Osteoblast (primary cell): ENCODE measurements at places on chromosomes 5 and 9. TPM values are rescaled to one million over a fixed set of nuclear protein-coding genes. Genes with fewer than 3 reads are reported as not detected.

The RPS14 gene
- total RNA-seq = 1,720 and 2,211 TPM in 2 replicates

The MIGA2 gene
- 21.2 and 22.4 TPM in 2 replicates for total RNA-seq

The DOCK8 gene
- total RNA-seq = under 0.01 TPM in 2 replicates

- H3K36me3 ChIP-seq = no peaks in the 10 kb centered on the region
- no peak for DNase-seq
- H3K4me1 ChIP-seq = peaks cover 40% of the 10 kb centered on the region
- no peak overlapping the region for H3K4me3 ChIP-seq
- H3K27ac ChIP-seq = peak overlapping the region; percentile 95
Observed at GRCh38 chr5:59065554-59065953, 482.7 kb downstream of the RAB3C start.

- no peaks in the 10 kb centered on the region for H3K4me1 ChIP-seq
- no peaks in the 10 kb centered on the region for H3K36me3 ChIP-seq
- H3K27ac ChIP-seq = no peak overlapping the region
- no peak overlapping the region for H3K4me3 ChIP-seq
- no peak for DNase-seq
Observed at GRCh38 chr5:97124335-97124734, 18.1 kb downstream of the LIX1 start.

GRCh38 chr9:92739346-92739970 lies 25.2 kb downstream of the BICD2 start:
- DNase-seq = peak; percentile 30
- no peak overlapping the region for H3K4me3 ChIP-seq
- H3K4me1 ChIP-seq = peaks cover 22% of the 10 kb centered on the region

DNA sequence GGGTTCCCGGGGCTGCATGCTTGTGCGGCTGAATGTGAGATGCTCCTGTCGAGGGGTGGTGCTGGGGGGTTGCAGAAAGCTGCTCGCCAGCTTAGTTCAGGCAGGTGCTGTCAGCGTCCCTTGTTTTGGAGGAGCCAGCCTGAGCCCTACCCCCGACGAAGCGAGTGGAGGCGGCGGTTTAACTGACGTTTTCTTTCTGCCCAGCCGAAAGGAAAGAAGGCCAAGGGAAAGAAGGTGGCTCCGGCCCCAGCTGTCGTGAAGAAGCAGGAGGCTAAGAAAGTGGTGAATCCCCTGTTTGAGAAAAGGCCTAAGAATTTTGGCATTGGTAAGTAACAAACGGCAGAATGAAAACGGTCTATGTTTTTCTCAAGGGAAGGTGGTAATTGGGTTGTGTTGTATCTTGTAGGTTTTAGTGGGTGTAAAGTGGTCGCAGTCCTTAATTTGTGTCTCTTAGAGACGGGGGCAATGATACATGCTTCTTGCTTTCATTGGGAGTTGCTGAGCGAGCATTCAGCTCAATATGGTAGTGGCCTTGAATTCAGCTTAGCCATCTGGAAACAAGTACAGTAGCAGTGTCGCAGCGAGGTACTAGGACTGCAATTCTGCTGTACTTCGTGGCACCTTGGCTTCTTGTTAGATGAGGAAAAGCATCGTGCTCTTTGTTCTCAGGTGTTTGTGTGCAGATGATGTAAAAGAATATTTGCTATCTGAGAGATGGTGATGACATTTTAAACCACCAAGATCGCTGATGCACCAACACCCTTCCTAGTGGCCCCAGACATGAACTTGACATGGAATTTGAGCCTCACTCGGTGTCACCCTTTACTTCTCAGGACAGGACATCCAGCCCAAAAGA lies 928 bp downstream of the RPL7A start:
- peak overlapping the region; percentile 86 for H3K27ac ChIP-seq
- DNase-seq = peak; percentile 79
- H3K36me3 ChIP-seq = peaks cover 73% of the 10 kb centered on the region
- no peaks in the 10 kb centered on the region for H3K27me3 ChIP-seq
- H3K4me3 ChIP-seq = peak overlapping the region; percentile 100
- H3K4me1 ChIP-seq = peaks cover 39% of the 10 kb centered on the region

GRCh38 chr9:115146581-115147021 lies 28.6 kb upstream of the TNC start:
- peaks cover 37% of the 10 kb centered on the region for H3K4me1 ChIP-seq
- DNase-seq = peak; percentile 76
- H3K27ac ChIP-seq = peak overlapping the region; percentile 78
- H3K36me3 ChIP-seq = no peaks in the 10 kb centered on the region
- no peaks in the 10 kb centered on the region for H3K27me3 ChIP-seq

GRCh38 chr5:54547711-54548250 lies 30.2 kb downstream of the SNX18 start:
- no peak overlapping the region for H3K4me3 ChIP-seq
- no peak for DNase-seq
- H3K27ac ChIP-seq = no peak overlapping the region
- H3K36me3 ChIP-seq = peaks cover 10% of the 10 kb centered on the region
- peaks cover 14% of the 10 kb centered on the region for H3K4me1 ChIP-seq

GRCh38 chr5:114988096-114988495 lies 181.6 kb downstream of the TRIM36 start:
- H3K4me1 ChIP-seq = no peaks in the 10 kb centered on the region
- peak; percentile 23 for DNase-seq
- no peaks in the 10 kb centered on the region for H3K27me3 ChIP-seq
